ENCODE measurements at places on chromosomes 3 and 15.
A peak's percentile ranks its signal among the peaks of the same experiment; 100 is the strongest.

DNA sequence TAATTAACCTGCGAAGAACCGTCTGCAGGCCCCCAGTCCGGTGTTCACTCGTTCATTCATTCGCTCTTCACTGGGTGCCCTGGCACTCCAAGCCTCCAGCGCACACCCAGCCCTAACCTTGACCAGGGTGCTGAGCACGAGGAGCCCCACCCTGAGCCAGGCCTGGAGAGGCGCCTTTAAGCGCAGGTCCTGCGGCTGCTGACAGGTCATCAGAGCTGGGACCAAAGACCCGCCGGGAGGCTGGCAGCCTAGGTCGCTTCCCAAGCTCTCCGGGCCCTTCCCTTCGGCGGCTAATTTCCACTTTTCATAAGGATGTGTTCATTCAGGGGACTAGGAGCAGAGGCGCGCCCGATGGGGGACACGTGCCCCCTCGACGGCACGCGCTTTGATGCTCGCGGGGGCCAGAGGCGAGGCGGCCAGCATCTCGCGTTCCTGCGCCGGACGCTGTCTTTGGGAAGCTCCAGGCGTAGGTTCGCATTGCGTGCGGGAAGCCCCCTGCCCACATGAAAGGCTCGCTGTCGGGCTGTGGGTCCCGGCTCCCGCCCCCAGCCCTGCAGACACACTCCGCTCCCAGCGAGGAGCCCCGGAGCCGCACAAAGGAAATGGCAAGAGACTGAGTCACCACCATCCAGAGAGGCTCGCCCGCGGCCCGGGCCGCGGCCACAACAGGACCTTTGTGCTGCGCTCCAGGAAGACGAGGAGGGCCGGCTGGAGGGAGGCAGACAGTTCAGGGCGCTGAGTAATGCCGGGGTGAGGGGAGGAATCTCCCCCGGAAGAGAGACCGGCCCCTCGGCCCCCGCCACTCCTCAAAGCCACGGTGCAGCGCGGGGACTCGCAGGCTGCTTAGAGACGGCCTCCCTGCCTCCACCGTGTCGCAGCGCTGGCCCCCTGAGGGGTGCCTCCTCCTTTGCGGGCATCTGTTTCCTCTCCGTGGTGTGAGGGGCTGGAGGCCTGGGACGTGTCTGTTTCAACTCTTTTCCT, 266.4 kb upstream of the HES1 start:
- peak; percentile 80 for DNase-seq

GRCh38 chr15:99104788-99105513, at the start of gene SYNM:
SYNM (plus strand) TSS chr15:99105080; CDS start chr15:99105200, 120 bp downstream.
- DNase-seq = peak; percentile 85

GRCh38 chr15:52912172-52912571, 122.0 kb upstream of the ONECUT1 start:
- DNase-seq = no peak

DNA sequence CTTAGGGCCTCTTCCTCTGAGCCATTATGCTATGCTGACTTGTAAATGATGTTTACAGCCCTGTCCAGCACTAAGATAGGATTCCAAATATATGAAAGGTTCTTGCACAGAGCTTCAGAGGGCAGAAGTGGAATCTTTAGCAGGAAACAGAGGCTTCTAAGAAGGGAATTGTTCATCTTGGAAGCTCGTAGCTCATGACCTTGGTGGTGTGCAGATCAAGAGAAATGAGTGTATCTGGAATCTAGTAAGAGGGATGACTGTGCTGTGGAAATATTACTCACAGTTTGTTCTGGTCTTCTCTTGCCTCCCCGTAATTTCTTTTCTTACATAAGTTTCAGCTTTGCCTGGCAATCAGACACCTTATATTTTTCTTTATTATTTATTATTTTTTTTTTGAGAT, 175.8 kb downstream of the SPATA16 start:
- DNase-seq = no peak

GRCh38 chr3:62918131-62918530, 42.9 kb upstream of the CADPS start:
- no peak for DNase-seq

DNA sequence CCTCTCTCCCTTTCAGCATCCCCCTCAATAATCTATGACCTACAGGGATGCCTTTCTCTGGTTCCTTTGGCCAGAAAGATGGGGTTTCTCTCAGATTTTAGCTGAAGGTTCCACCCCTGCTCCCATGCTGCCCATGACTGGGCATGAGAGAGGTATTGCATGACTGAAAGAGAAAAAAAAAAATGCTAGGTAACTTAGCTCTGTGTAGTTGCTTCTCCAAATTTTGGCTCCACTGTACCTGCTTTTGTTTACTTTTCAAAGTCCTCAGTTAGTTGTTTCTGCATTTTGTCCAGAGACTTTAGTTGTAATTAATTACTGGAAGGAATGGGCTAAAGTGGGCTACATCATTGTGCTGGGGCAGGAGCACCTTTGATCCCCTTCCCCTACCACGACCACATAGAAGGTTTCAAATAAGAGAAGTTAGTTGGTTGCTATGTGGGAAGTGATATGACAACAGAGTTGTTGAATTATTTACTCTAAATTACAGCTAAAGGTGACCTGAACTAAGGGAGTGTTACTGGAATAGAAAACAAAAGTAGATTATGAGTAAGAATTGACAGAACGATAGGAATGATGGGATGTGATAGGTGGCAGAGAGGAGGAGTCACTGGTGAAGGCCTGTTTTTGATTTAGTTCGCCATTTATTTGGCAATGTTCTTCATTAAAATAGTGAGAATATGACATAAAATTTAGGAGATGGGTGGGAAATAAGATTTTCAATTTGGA, 605.4 kb upstream of the NR2F2 start:
- DNase-seq = no peak

- no peak for DNase-seq
Measured at GRCh38 chr3:77795013-77795412, 755.1 kb downstream of the ROBO2 start.

DNA sequence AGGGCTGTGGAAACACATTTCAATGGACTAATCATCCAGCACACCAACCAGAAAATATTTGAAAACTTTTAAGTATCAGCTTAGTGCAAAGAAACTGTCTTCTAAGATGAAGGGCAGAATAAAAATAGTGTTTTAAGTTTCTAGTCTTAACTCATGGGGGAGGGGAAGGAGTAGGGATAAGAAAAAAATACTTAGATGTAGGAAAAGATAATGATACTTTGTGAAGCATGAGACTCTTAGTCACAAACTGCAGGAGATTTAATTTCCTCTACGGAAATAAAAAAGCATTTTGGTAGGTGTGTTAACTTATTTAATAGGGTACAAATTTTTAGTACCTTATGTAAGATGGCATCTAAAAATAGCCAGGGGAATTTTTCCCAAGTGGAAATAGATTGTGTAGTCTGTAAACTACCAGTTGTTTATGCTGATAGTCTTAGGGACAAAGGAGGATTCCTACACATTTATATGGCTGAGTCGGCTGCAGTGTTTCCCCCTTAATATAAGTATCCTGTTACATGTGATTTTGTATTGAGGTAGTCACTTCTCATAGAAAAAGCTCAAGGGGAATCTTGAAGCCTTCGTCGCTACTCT, 78.2 kb upstream of the GBE1 start:
- DNase-seq = no peak

GRCh38 chr15:41888662-41889253, 5.1 kb downstream of the SPTBN5 start:
- no peak for DNase-seq

GRCh38 chr3:116005404-116005803, 382.1 kb downstream of the GAP43 start:
- peak; percentile 53 for DNase-seq

- no peak for DNase-seq
Measured at GRCh38 chr3:123446210-123446609, 2.7 kb downstream of the ADCY5 start.

DNA sequence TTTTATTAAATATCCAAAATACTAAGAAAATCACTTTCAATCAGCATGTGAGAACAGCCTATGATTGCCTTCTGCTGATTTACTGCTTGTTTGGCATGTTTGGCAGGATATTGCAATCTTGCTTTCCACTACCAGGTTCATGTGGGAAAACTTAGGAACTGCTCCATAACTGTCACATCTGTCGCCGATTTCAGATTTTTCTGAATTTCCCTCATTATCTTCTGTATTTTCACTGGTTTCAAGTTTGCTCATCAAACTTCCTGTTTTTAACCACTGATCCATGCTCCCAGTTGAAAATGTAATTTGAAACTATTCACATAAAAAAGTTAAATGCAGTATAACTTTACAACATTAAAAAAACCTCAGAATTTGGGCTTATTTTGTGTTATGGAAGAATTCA, 93.0 kb downstream of the NFKBIZ start:
- DNase-seq = no peak

DNA sequence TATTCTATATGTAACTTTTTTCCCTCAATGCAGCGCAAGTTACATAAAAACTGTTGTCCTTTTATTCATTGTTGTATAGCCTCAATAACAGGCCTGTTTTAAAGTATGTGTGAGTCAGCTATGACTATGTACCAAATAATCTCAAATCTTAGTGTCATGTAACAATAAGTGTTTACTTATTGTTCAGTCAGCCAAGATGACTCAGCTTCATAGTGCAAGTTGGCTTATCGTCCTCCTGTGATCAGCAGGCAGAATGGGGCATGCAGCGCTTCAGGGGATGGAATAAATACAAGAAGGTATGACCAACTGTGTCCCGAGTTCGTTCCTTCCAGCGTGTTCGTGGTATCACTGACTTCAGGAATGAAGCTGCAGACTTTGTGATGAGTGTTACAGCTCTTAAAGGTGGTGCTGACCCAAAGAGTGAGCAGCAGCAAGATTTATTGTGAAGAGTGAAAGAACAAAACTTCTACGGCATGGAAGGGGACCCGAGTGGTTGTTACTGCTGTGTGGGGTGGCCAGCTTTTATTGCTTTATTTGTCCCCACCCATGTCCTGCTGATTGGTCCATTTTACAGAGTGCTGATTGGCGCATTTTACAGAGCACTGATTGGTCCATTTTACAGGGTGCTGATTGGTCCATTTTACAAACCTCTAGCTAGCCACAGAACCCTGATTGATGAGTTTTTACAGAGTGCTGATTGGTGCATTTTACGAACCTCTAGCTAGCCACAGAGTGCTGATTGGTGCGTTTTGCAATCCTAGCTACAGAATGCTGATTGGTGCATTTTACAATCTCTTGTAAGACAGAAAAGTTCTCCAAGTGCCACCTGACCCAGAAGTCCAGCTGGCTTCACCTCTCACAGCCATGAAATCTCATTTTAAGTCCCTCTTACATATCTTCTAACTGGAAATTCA, 1016.0 kb downstream of the MCTP2 start:
- DNase-seq = no peak

GRCh38 chr3:36257158-36257852, 123.0 kb upstream of the STAC start:
- no peak for DNase-seq

- DNase-seq = no peak
Measured at GRCh38 chr3:83890039-83890762, 1068.6 kb upstream of the CADM2 start.

- no peak for DNase-seq
Measured at GRCh38 chr3:98994128-98994762, 92.8 kb upstream of the DCBLD2 start.

- DNase-seq = no peak
Measured at GRCh38 chr15:63104727-63105126, 16.9 kb upstream of the LACTB start.

DNA sequence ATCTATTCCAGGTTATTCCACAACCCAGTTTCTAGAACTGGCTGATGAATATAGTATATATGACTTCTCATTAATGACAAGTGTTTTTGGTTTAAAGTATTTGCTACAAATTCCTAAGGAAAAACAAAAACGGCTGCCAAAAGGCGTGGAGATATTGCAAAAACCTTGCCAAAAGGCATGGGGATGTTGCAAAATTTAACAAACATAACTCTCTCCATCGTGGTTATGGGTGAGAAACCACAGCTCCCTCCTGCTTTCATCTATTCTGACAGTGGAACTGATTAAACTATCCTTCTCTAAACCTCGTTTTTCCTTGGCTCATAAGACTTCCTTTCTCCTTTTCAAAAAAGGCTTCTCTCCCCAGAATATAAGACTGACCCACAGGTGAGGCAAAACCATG, 342.0 kb upstream of the PDZRN3 start:
- no peak for DNase-seq

GRCh38 chr3:14634763-14635400, 16.7 kb upstream of the CCDC174 start:
- no peak for DNase-seq

GRCh38 chr3:48617559-48617958, 4.0 kb downstream of the TMEM89 start:
- no peak for DNase-seq

- DNase-seq = no peak
Measured at GRCh38 chr15:26023691-26024090, 160.6 kb upstream of the ATP10A start.

DNA sequence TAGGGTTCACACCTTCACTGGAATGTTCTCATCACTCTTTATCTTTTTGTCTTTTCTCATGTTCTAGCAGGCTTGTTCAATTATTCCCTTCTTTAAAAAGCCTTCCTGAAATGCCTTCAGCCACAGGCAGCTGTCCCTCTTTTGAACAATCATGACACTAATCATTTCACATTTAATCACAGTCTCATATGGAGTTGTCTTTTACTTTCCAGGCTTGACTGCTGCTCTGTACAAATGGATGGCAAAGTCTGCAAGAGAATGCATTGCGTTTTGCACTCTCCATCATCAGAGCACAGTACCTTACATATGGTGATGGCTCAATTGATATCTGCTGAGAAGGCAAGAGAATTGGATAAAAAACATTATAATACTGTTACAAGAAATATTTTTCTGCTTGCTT, 529.8 kb downstream of the DIPK2A start:
- no peak for DNase-seq

- no peak for DNase-seq
Measured at GRCh38 chr3:150135287-150135721, 164.6 kb upstream of the PFN2 start.

DNA sequence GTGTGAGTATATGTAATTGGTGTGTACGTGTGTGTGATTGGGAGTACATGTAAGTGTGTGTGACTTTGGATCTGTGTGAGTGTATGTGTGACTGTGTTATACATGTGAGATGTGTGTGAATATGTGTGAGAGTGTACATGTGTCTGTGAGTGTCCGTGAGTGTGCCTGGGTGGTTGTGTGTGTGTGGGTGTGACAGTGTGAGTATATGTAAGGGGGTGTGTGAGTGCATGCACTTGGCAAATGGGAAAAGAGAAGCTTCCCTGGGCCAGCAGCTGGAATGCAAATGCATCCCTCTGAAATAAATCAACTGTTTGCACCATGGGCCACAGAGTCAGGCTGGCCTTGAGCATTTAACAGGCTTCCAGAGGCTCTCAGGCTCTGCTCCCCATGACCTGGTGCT, 63.6 kb downstream of the MINAR1 start:
- DNase-seq = no peak

- peak; percentile 64 for DNase-seq
Measured at GRCh38 chr15:91919014-91919534, 65.6 kb downstream of the SLCO3A1 start.

- peak; percentile 82 for DNase-seq
Measured at GRCh38 chr3:132721479-132722164, 587 bp downstream of the NPHP3 start.

DNA sequence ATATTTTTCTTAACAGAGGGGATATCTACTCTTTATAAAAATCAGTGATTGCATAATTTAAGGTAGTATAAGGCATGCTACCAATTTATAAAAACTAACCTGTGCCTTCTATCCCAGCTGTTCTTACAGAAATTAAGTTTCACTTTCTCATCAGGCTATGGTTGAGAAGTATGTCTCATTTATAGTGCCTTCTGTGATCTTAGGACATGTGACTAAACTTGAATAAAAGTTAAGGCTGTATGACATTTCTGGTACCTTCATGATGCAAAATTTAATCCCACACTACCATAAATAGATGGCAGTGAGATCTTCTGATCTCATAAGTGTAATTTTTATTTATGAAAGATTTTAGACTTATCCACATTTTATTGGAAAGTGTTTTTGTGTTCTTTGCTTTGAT, 12.6 kb downstream of the TIPARP start:
- no peak for DNase-seq
